Suprapubic skin (tissue), 4 donors: ENCODE measurements at places on chromosomes 5 and 9.
A peak's percentile ranks its signal among the peaks of the same experiment; 100 is the strongest.

DNA sequence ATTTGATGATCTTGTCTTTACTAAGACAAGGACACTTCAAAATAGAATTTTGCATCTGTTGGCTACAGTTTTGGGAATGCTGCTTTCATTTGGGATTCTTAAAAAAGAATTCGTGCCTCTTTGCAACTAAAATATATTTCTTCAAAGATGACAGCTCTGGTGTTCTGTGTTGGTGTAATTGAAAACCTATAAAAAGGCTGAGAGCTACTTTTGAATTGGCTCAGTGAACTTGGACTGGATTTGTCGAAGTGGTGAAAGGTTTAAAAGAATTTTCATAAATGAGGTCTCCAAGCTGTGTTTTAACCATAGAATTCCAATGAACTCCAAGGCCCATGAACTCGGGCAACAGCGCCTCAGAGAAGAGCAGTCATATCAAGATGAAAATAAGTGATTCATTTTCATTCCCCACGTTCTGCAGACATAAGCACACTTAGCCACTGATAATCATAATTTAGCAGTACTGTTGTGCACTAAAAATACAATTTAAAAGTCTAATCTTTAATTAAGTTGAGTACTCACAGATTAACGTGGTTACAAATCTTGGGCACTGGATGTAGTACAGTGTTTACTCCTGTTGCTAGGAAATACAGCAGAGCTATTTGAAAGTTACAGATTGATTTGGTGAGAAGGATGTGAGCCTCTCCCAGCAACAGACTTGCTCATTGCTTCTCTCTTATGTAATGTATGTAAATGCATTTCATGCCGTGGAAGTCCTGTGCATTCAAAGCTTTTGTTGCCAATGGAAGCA, 10.9 kb downstream of the SNCAIP start:
- peaks cover 13% of the 10 kb centered on the region for H3K4me1 ChIP-seq
- no peak overlapping the region for H3K27ac ChIP-seq
- no peaks in the 10 kb centered on the region for H3K36me3 ChIP-seq
- DNase-seq, result no peak

GRCh38 chr5:145681686-145682085, 153.5 kb downstream of the PRELID2 start:
- no peaks in the 10 kb centered on the region for H3K27me3 ChIP-seq
- no peak overlapping the region for H3K4me3 ChIP-seq
- H3K27ac ChIP-seq, result no peak overlapping the region
- peaks cover 14% of the 10 kb centered on the region for H3K4me1 ChIP-seq
- DNase-seq, result no peak
- H3K36me3 ChIP-seq, result no peaks in the 10 kb centered on the region

DNA sequence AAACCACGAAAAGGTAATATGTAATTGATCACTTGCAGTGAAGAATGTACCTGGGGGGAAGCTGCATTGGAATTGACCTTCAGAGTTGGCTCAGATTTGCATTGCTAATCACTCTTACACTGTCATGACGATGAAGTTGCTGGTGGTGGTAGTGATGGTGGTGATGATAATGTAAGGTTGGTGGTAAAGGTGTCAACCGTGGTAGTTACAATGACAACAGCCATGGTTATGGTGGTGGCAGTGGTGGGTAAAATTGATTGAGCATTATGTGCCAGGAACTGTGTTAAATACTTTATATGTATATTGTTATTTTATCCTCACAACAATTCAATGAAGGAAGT, 282.4 kb downstream of the NR3C1 start:
- no peaks in the 10 kb centered on the region for H3K27me3 ChIP-seq
- no peak overlapping the region for H3K4me3 ChIP-seq
- no peak for DNase-seq
- no peak overlapping the region for H3K27ac ChIP-seq
- H3K4me1 ChIP-seq, result no peaks in the 10 kb centered on the region

- H3K36me3 ChIP-seq, result no peaks in the 10 kb centered on the region
- H3K27me3 ChIP-seq, result no peaks in the 10 kb centered on the region
- DNase-seq, result no peak
- no peak overlapping the region for H3K4me3 ChIP-seq
- H3K27ac ChIP-seq, result peak overlapping the region; percentile 7
Observed at GRCh38 chr5:124537107-124537506, 209.3 kb downstream of the ZNF608 start.

DNA sequence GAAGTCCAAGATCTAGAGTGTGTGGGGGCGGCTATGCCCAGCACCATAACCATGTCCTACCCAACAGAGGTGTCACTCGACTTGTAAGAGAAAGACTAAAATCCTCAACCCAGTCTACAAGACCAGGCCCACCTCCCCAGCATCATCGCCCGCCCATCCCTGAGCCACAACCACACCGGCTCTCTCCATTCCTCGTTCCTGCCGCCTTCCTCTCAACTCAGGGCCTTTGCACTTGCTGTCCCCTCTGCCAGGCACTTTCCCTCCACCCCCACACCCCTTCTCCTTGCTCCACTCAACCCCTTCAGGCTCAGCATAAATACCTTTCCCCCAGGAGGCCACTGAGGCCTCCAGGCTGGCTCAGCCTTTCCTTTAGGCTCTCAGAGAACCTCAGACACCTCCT, 69.3 kb downstream of the PAX5 start:
- H3K27me3 ChIP-seq, result peaks cover 5% of the 10 kb centered on the region
- no peaks in the 10 kb centered on the region for H3K36me3 ChIP-seq
- peaks cover 2% of the 10 kb centered on the region for H3K4me1 ChIP-seq
- DNase-seq, result peak; percentile 59
- H3K27ac ChIP-seq, result no peak overlapping the region

- no peaks in the 10 kb centered on the region for H3K27me3 ChIP-seq
- H3K36me3 ChIP-seq, result no peaks in the 10 kb centered on the region
- DNase-seq, result no peak
- H3K27ac ChIP-seq, result no peak overlapping the region
- H3K4me1 ChIP-seq, result no peaks in the 10 kb centered on the region
Observed at GRCh38 chr5:156356238-156356637, 29.3 kb downstream of the SGCD start.

- no peak for DNase-seq
- no peaks in the 10 kb centered on the region for H3K4me1 ChIP-seq
- H3K36me3 ChIP-seq, result no peaks in the 10 kb centered on the region
- H3K27ac ChIP-seq, result no peak overlapping the region
- H3K27me3 ChIP-seq, result no peaks in the 10 kb centered on the region
Observed at GRCh38 chr5:94191604-94192003, 426.8 kb downstream of the KIAA0825 start.

DNA sequence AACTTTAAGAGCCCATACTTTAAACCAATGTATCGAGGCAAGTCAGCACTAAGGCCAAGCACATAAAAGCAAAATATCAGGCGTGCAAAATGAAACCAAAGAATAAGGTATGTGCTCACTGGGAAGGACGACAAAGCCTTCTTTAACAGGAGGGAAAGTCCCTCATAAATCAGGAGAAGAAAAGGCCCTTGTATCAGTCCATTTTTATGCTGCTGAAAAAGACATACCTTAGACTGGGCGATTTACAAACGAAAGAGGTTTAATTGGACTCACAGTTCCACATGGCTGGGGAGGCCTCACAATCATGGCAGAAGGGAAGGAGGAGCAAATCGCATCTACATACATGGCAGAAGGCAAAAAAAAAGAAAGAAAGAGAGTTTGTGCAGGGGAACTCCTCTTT, 68.9 kb downstream of the UBE2QL1 start:
- no peaks in the 10 kb centered on the region for H3K27me3 ChIP-seq
- no peak overlapping the region for H3K4me3 ChIP-seq
- H3K27ac ChIP-seq, result no peak overlapping the region
- no peaks in the 10 kb centered on the region for H3K36me3 ChIP-seq

DNA sequence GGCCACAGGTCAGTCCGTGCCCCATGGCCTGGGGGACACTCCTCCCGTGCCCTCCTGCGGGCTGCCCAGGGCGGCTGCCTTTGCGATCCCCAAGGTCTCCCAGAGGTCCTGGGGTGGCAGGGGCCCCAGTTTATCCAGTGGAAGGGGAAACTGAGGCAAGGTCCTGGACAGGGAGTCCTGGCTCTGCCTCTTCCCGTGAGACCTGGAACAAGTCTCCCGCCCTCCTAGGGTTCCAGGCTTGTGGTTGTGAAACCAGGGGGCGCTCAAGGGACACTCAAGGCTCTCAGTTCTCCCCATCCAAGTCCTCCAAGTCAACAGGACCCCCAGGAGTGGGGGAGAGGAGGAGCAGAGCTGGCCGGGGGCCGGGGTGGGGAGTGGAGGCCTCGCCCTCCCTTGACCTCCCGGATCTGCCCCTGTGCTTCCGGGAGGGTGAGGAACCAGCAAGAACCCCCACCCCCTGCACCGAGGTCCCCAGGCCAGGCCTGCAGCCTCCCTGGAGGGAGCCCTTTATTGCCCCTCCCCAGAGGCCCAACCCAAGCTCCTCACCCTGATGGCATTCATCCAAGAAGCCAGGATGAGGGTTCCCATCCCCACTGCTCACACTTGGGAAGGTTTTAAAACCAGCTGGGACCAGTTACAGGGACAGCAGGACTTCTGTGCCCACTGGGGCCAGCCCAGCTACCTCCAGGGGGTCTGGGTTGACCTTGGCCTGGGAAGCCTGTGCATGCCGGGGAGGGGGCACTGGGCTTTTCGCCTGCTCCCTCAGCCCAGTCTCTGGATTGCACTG, 24.7 kb upstream of the TMEM250 start:
- DNase-seq, result no peak
- H3K4me1 ChIP-seq, result no peaks in the 10 kb centered on the region
- H3K27me3 ChIP-seq, result peaks cover 78% of the 10 kb centered on the region
- H3K36me3 ChIP-seq, result no peaks in the 10 kb centered on the region
- no peak overlapping the region for H3K27ac ChIP-seq

DNA sequence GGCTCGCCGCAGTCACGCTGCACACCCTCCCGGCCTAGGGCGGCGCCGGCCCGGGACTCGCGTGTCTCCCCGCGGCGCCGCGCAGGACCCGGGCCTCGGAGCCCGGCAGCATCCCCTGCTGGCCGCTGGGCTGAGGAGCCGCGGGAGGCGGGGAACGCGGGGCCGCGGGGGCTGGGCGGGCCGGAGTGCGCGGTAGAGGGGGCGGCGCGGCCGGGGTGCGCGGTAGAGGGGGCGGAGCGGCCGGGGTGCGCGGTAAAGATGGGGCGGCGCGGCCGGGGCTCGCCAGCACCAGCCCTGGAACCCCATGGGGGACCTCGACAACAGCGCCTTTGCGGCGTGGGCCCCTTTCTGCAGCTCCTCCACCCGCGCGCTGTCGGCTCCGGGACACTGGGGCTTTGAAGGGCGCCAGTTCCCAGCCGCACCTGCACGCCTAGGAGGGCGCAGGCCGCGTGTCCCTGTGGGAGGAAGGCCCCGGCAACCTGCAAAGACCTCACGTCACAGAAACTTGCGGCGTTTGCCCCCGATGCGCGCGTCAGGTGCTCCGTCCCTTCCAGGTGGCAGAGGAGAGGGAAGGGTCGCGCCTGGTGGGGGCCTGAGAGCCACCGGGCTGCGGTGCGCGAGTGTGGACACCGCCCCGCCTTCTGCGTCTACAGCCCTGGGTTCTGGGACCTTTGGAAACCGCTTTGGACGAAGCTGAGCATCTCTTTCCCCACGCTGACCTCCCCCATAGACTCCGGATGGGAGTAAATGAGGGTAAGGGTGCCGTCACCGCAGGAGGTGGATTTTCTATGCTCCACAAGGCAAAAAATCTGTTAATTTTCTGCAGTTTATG, 49.6 kb downstream of the NSUN2 start:
- peaks cover 10% of the 10 kb centered on the region for H3K4me1 ChIP-seq
- H3K4me3 ChIP-seq, result peak overlapping the region; percentile 44
- H3K36me3 ChIP-seq, result no peaks in the 10 kb centered on the region
- H3K27ac ChIP-seq, result no peak overlapping the region
- peaks cover 35% of the 10 kb centered on the region for H3K27me3 ChIP-seq

GRCh38 chr9:97981846-97982682, 1.1 kb upstream of the ANP32B start:
- H3K4me1 ChIP-seq, result peaks cover 55% of the 10 kb centered on the region
- H3K27me3 ChIP-seq, result no peaks in the 10 kb centered on the region
- no peaks in the 10 kb centered on the region for H3K36me3 ChIP-seq
- DNase-seq, result no peak

DNA sequence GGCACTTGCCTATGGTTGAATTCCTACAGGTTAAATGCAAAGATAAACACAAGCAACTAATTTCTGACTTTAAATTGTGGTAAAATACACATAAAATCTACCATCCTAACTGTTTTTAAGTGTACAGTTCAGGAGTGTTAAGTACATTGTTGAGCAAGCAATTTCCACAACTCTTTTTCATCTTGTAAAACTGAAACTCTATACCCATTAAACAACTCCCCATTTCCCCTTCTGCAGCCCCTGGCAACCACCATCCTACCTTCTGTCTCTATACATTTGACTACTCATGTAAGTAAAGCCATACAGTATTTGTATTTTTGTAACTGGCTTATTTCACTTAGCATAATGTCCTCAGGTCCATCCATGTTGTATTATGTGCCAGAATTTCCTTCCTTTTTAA, 38.5 kb upstream of the STX17 start:
- H3K4me1 ChIP-seq, result no peaks in the 10 kb centered on the region
- no peak for DNase-seq
- no peaks in the 10 kb centered on the region for H3K27me3 ChIP-seq

DNA sequence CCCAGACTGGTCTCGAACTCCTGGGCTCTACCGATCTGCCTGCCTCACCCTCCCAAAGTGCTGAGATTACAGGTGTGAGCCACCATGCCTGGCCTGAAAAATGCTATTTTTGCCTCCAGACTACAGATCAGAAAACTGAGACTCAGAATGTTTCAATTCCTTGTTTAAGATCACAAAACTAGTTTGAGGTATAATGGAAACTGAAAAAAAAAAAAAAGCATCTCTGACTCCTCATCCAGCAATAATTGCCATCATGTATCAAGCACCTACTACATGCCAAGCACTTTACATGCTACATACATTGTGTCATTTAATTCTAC, 35.6 kb downstream of the PLAC8L1 start:
- no peaks in the 10 kb centered on the region for H3K27me3 ChIP-seq
- peaks cover 2% of the 10 kb centered on the region for H3K4me1 ChIP-seq
- H3K4me3 ChIP-seq, result no peak overlapping the region

- DNase-seq, result no peak
- H3K4me1 ChIP-seq, result peaks cover 4% of the 10 kb centered on the region
- no peaks in the 10 kb centered on the region for H3K36me3 ChIP-seq
- H3K27ac ChIP-seq, result no peak overlapping the region
- peaks cover 17% of the 10 kb centered on the region for H3K27me3 ChIP-seq
- no peak overlapping the region for H3K4me3 ChIP-seq
Observed at GRCh38 chr5:146883511-146883910, 5.0 kb upstream of the PPP2R2B start.

DNA sequence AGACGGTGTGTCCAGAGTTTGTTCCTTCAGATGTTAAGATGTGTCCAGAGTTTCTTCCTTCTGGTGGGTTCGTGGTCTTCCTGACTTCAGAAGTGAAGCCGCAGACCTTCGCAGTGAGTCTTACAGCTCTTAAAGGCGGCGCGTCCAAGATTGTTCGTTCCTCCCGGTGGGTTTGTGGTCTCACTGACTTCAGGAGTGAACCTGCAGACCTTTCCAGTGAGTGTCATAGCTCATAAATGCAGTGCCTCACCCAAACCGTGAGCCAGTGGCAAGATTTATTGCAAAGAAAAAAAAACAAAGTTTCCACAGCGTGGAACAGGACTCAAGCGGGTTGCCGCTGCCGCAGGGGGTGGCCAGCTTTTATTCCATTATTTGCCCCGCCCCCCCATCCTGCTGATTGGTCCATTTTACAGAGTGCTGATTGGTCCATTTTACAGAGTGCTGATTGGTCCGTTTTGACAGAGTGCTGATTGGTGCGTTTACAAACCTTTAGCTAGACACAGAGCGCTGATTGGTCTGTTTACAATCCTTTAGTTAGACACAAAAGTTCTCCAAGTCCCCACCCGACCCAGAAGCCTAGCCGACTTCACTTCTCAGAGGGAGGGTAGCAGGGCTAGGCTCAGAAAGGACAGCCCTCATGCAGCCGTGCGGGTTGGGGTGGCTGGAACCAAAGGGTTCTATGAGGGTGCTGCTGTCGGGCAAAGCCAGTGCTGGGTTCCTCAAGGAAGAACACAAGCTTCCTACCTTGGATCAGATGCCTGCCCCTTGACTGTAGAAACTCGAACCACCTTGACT, 9.1 kb upstream of the RNF130 start:
- H3K4me1 ChIP-seq, result no peaks in the 10 kb centered on the region
- no peak for DNase-seq
- H3K36me3 ChIP-seq, result no peaks in the 10 kb centered on the region
